Suppressor macrophage treated with lipopolysaccharide for 1 hour (primary cell): ENCODE measurements at places on chromosomes 7 and 10.

GRCh38 chr10:4306871-4307270 lies 519.1 kb upstream of the AKR1E2 start:
- no peak for DNase-seq

DNA sequence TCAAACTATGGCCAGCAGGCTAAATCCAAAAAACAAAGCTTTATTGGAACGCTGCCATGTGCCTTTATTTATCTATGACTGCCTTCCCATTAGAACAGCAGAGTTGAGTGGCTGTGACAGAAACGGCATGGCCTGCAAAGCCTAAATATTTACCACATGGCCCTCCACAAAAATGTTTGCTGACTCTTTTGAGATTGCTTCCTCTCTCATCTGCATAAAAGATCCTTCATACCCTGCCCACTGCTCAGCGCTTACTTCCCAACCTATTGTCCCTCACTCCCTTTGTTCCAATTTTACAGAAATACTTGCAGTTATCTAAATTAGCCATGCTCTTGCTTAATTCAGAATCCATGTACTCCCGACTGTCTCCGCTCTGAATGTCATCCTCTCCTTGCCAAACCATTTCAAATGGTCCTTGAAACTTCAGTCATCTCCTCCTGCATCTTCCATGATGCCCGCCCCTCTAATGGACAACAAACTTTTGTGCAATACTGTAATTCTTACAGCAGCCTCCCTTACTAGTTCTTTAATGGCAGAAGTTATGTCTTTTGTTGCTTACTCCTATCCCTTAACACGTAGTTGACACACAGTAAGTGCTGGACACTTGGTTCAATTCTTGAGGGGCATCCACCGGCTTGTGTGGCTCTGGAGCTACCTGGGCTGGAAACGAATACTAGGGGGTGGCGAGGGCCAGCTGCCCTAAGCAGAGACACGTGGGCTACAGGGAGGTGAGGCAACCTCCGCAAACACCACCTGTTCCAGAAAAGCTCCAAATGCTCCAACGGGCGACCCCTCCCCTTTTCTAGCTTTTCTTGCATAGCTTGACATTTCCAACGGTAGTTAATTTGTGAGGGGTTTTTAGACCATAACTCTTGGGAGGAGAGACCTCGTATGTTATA lies 832 bp downstream of the XRCC2 start:
- DNase-seq, result no peak

- DNase-seq, result no peak
Measured at GRCh38 chr7:106326594-106327537, 42.1 kb upstream of the NAMPT start.

- peak; percentile 87 for DNase-seq
Measured at GRCh38 chr7:47818796-47819606, 129.3 kb downstream of the PKD1L1 start.

DNA sequence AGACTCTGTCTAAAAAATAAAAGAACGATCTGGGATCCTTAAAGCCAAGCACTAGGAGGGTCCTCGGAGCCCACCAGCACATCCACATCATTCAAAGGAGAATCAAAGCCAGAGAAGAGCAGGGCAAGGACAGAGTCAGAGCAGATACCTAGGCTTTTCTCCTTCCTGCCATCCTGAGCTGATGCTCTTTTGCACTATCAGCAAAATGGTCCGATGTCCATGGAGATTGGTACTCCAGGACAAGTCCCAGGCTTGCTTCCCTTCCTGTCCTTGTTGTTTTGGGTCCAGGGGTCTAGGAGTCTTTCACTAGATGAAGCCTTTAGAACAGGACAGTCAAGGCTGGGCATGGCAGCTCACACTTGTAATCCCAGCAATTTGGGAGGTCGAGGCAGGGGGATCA lies 58.0 kb upstream of the ELN start:
- no peak for DNase-seq

DNA sequence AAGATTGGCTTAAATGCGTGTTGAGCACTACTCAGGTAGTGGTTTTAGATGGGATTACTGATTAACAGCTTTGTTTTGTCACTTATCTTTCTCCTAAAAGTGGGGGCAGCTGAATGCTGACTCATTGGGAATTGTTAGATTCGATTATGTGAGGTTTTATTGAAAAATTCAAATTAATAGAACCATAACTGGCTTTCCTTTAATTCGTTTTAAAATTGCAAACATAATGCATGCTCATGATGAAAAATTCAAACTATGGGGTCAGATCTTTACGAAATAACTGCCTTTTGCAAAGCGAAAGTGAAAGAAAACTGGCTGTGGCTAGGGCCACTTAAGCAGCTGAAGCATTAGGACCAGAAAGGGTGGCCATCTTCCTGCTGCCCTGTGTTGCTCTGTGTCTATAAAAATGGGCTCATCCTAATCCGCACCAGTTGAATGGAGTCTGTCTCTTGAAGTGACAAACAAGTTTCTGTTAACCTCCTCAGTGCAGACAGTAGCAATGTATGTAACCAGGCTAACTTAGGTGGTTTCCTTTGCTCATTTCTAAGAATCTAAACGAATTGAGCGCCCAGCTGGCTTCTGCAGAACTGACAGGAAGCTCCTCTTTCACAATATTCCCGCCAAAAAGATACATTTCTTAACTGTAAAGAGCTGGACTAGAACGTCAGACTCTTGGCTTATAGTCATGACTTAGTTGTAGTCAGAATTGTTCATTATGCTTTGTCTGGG lies 27.8 kb downstream of the DENND10 start:
- peak; percentile 73 for DNase-seq

DNA sequence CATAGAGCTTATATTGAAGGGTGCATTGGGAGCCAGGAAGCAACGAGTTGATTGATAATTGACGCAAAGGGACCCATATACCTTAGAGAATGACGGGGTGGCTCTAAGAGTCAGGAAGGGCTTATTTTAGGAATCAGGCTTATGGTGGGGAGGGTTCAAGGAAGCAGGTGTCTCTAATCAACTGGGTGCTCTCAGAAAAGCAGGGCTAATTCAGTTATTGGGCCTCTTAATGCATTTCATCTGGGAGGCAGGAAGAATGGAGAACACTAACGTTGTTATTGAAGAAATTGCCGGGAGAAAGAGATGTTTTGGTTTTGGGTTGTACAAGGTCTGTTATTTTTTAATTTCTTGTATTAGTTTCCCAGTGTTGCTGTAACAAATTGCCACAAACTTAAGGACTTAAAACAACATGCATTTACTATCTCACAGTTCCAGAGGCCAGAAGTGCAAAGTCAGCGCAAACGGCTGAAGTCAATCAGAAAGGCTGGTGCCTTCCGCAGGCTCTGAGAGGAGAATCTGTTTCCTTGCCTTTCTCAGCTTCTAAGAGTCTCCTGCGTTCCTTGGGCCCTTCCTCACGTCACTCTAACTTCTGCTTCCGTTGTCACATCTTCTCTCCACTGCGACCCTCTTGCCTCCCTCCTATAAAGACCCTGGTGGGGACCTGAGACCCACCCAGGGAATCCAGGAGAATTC lies 328.4 kb upstream of the C7orf33 start:
- no peak for DNase-seq

DNA sequence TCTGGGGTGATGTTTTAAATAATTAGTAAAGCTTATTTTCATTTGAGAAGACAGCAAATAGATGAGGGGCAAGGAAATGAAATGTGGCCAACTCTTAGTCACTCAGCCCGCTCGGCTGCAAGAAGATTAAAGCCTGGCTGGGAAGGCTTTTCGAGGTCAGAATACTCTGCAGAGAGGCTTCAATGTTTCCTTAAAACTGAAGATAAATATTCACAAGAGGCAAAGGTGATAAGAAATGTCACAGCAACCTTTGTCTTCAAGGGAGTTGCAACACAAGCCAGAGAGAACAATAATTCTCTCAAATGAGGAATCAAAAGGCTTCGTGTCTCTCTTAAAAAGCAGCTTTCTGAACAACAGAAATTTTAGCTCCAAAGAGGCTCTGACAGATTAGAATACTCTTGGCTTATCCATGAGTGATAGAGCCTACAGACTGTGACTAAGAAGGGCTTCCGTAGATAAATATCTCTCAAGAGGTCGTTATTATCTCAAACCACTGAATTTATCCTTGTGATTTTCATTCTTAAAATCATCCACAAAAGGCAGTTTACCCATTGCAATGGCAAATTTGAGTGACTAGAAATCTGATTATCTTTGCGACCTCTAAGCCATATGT lies 92.5 kb downstream of the KLF6 start:
- no peak for DNase-seq

DNA sequence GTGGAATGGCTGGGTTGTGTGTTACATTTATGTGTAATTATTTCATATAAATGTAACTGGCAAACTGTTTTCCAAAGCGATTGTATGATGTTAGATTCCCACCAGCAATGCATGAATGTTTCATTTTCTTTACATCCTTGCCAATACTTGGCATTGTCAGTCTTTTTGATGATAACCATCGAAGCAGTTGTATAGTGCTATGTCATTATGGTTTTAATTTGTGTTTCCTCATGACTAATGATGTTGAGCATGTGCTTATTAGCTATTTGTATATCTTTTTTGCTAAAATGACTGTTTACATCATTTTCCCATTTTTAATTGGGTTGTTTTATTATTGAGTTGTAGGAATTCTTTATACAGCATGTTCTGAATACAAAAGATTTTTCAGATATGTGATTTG lies 22.3 kb downstream of the AHCYL2 start:
- no peak for DNase-seq

DNA sequence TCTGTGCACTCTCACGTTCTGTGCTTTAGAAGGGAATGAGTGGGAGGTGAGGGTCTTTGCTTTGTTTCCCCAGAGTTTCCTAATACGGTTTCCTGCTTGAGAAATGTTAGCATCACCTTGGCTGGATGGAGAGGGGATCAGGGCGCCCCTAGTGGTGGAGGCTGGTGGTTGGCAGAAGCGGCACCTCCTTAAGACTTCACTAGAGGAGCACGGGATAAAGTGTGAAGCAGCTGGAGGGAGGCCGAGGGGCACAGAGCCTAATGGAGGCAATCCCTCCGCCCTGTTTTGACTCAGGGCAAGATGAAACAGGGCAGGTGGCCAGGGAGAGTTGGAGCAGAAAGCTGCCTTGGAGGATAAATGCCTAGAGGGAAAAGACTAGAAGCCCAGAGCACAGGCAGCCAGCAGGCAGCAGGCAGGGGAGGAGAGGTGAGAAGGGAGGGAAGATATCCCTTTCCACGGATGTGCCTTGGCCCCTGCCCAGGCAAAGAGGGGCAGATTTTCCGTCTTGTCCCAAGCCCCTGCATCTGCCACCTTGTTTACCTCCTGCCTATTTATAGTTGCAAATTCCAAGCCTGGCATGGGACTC lies 56.0 kb upstream of the BTRC start:
- DNase-seq, result peak; percentile 59

- DNase-seq, result no peak
Measured at GRCh38 chr7:83476511-83477050, 172.4 kb downstream of the SEMA3E start.

- DNase-seq, result no peak
Measured at GRCh38 chr10:30993155-30993554, 38.5 kb downstream of the ZNF438 start.

DNA sequence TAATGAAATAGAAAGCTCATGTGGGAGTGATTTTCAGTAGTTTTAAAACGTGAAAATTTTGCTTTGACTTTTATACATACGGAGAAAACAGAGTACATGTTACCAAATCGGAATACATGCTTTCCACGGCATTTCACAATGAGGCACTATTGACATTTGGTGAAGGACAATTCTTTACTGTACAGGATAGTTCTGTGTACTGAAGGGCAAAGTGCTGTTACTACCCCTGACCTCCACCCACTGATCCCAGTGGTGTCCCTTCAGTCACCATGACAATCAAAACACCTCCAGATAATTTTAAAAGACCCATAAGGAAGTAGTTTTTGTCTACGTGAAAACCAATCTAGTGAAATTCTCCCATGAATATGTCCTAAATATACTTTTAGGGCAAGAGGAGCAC lies 33.1 kb upstream of the ANK3 start:
- no peak for DNase-seq

DNA sequence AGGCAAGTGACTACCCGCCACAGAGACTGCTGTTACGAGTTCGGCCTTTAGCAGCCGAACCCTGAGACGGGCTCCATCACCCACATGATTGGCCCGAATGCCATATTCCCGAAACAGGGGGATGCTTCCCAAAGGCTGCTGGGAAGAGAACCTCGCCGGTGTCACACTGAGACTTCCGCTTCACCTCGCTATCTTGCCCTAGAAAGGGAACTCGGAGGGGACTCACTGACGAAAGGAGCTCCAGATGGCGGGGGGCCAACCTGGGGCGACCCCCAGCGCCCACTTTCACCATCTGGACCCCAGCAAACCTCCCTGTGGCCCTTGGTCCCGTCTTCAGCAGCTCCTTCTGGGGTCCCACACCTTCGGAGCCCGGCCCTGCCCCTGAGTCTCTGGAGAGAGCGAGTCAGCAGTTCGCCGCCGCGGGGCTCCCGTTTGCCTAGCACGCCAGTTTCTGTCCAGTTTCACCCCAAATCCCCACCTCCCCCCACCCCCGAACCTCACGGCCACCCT lies 529 bp downstream of the HPS1 start:
- DNase-seq, result peak; percentile 48

GRCh38 chr10:85979598-85979997 lies 387.0 kb downstream of the GRID1 start:
- DNase-seq, result no peak

DNA sequence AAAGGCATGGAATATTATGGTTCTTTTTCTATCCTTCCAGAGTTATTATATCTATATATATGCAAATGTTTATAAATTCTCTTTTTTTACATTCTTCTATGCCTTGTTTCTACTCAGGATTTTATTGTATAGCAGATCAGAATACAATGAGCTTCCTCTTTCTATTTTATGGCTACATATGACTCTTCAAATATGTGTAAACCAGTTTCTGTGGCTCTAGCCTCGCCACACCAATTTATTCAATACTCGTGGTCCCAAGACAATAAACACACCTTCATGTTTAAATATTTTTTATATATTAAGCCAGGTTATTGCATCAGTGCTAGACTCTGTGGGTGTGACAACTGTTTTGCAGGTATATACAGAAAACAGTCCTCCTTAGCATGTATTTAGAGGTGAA lies 237.5 kb upstream of the MKLN1 start:
- DNase-seq, result no peak

GRCh38 chr7:34438436-34438835 lies 219.6 kb upstream of the NPSR1 start:
- DNase-seq, result no peak

- no peak for DNase-seq
Measured at GRCh38 chr7:136389933-136390332, 412.8 kb upstream of the MTPN start.

DNA sequence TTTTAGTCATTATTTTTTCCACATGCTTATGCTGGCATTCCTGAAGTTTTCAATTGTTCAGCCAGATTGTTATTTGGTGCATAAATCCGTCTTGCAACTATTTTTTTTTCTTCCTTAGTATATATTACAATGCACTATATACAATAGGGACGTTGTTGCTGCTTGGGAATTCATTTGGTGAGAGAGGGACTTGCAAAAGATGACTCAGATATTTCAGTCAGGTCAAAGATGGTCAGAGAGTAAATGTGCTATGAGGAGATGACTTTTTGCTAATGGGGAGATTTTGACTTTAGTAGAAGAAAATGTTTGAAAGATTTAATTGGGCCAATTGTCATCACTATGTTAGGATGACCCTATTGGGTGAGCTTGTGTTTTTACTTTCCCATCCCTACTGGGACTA lies 348.4 kb upstream of the MTPN start:
- DNase-seq, result no peak
